ENCODE measurements at places on chromosomes 4 and X. TPM values are rescaled to one million over a fixed set of nuclear protein-coding genes. Genes with fewer than 3 reads are reported as not detected.
A peak's percentile ranks its signal among the peaks of the same experiment; 100 is the strongest.

DNA sequence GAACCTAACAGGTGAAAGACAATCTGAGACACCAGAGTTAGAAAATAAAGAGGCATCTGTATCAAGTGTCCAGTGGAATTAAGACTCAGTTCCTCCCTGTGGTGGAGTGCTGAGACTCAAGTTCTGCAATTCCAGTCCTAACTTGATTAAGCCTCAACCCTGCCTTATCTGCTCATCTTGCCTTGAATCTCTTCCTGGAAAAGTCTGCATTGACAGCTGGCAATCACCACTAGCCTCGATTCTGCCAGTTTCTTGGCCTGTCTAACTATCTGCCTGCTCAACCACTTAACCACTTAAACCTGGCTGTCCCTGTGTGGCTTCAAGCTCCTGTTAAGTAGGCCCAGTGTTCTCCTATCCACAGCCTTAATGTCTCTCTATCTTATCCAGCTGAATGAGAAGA, 22.4 kb upstream of the NEIL3 start:
- H3K27ac ChIP-seq, result no peak overlapping the region
- no peaks in the 10 kb centered on the region for H3K4me1 ChIP-seq
- no peak for DNase-seq
- H3K4me3 ChIP-seq, result no peak overlapping the region
- no peaks in the 10 kb centered on the region for H3K36me3 ChIP-seq

- no peak overlapping the region for H3K4me3 ChIP-seq
- no peak for DNase-seq
- H3K27ac ChIP-seq, result no peak overlapping the region
- H3K4me1 ChIP-seq, result no peaks in the 10 kb centered on the region
- H3K36me3 ChIP-seq, result no peaks in the 10 kb centered on the region
- H3K27me3 ChIP-seq, result no peaks in the 10 kb centered on the region
These were observed 13.3 kb downstream of the SLC2A9 start for GRCh38 chr4:10007793-10008608.

CNGA1 gene
- total RNA-seq, result 1.5 TPM

DNA sequence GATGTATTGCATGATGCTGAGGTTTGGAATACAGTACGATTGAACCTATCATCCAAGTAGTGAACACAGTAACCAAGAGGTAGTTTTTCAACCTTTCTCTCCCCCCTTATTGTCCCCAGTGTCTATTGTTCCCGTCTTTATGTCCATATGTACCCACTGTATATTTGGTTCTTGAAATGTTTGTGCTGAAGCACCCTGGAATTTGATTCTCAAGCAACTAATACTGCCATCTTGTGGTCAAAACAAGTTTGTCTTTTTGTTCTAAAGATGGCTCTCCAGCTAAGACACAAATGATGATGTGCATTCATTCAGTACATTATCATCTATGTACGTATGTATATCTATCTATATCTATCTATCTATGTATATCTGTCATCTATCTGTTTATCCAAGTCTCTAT, 33.5 kb upstream of the DCX start:
- DNase-seq, result peak; percentile 80
- no peak overlapping the region for H3K27ac ChIP-seq
- H3K4me3 ChIP-seq, result no peak overlapping the region
- H3K4me1 ChIP-seq, result peaks cover 7% of the 10 kb centered on the region
- H3K27me3 ChIP-seq, result no peaks in the 10 kb centered on the region

DNA sequence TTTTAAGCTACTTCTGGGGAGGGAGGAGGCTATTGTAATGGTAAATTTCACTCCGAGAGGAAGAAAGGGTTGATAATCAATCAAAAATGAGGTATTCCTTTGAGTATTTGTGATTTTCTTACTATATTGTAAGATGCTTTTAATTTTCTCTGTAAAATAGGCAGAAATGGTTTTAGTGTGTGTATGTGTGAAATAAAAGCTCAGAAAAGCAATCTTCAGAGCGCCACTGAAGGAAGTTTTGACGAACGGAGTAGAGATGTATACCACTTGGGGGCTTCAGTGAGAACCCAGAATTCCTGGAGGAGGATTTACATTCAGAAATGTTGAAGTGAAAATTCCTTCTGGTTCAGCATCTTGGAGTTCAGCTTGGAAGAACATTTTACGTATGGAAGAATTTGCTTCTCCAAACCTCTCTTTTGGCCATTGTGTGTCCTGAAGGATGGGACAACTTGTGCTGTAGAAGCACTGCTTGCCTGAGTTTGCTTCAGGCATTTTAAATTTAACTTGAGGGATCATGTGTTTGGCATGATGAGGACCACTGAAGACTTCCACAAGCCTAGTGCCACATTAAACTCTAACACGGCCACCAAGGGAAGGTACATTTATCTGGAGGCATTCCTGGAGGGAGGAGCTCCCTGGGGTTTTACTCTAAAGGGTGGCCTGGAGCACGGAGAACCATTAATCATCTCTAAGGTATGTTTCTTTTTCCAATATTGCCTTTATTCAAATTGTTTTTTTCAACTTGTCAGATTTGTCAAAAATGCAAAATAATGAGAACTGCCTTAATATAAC, 695 bp downstream of the SHROOM3 start:
- peak overlapping the region; percentile 77 for H3K4me3 ChIP-seq
- H3K36me3 ChIP-seq, result peaks cover 21% of the 10 kb centered on the region
- peak overlapping the region; percentile 96 for H3K27ac ChIP-seq
- H3K4me1 ChIP-seq, result peaks cover 50% of the 10 kb centered on the region

BEND2 gene
- not detected for total RNA-seq

NPY1R gene
- 7.9 TPM for total RNA-seq

DNA sequence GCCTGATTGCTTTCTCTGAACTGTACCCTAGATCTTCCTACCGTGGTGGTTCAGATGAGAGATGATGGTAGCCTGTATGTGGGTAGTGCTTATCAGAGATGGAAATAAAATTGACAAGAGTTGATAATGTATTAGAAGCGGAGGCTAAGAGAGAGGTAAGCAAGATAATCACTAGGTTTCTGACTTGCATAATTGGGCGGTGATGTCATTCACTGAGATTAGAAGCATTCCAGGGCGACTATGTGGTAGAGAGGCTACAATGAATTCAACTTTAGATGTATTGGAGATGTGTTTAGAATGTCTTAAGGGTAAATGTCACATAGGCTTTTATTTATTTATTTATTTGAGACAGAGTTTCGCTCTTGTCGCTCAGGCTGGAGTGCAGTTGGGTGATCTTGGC, 415 bp upstream of the TENM3 start:
- H3K27me3 ChIP-seq, result no peaks in the 10 kb centered on the region
- H3K4me3 ChIP-seq, result no peak overlapping the region
- no peak for DNase-seq
- H3K27ac ChIP-seq, result no peak overlapping the region

DNA sequence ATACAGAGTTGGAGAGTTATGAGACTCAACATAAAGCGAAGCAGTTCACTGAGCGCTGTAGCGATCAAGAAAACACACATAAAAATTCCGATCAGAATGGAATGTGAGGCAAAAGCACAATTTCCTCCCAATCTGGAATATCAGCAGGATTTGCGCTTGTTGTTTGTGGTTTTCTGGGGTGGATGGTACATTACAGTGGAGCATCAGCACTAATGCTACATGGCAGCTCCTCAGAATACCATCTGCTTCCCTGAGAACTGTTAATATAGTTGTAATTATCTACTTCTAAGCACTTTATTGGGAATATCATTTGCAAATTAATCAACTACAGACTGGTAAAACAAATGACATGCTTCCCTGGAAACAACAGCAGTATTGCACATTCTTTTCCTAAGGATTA, 324.1 kb upstream of the PPARGC1A start:
- peaks cover 20% of the 10 kb centered on the region for H3K4me1 ChIP-seq
- no peak overlapping the region for H3K27ac ChIP-seq
- H3K4me3 ChIP-seq, result no peak overlapping the region
- H3K36me3 ChIP-seq, result no peaks in the 10 kb centered on the region

Data from neural progenitor cell (in vitro differentiated cells).